ENCODE measurements at places on chromosomes 6 and 20.

- no peak for DNase-seq
These were observed 129.3 kb upstream of the UST start for GRCh38 chr6:148617530-148617929.

- no peak for DNase-seq
These were observed 5.2 kb downstream of the AP5S1 start for GRCh38 chr20:3825526-3825925.

DNA sequence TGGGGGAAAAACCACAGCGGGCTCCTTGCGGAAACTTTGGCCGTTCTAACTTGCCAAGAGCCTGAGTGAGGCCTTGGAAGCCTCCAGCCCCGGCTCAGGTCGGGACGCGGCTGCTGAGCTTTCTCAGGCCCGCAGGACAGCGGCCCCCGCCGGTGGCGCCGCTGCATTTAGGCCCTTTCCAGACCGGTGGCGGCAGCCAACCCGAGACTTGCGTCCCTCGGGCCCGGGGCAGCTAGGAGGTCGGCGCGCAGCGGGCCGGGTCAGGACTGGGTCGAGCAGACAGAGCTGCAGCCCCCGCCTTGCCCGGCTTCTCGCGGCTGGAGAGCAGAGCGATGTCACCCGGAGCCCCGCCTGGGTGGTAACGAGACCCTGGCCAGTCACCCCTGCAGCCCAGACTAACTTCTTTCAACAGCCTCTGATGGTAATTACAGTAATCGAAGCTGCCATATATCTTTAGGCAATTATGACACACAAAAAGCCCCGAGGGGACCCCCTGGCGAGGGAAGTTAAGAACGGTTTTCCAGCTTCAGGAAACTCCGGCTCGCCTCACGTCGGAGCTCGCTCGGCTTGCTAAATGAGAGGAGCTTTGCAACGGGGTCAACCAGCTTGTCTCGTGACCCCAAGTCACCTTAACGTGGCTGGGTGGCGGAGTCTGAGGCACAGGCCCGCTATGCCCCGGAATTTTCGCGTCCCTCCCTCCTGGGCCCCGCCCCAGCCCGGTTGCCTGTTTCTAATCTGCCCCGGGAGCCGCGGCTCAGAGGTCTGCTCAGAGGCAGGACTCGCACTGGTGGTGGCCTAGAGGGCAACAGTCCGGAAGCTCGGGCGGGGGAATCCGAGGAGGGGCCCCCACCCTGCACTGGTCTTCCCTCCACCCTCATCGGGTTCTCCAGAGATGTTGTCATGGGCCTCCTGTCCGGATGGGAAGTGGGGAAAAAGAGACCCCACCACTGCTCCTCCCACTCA, 3.0 kb downstream of the NR2E1 start:
- no peak for DNase-seq

DNA sequence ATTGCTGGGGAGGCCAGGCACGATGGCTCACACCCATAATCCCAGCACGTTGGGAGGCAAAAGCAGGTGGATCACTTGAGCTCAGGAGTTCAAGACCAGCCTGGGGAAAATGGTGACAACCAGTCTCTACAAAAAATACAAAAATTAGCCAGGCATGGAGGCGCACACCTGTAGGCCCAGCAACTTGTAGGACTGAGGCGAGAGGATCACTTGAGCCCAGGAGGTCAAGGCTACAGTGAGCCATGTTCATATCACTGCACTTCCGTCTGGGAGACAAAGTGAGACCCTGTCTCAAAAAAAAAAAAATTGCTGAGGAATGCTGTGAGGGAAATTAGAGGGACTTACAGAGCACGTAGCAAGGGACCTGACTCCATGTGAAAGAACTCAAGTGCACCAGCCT, 40.8 kb upstream of the ID1 start:
- DNase-seq = no peak
